Left ventricle myocardium superior (tissue), 1 donor: ENCODE measurements at places on chromosomes 13 and 19.
A peak's percentile ranks its signal among the peaks of the same experiment; 100 is the strongest.

DNA sequence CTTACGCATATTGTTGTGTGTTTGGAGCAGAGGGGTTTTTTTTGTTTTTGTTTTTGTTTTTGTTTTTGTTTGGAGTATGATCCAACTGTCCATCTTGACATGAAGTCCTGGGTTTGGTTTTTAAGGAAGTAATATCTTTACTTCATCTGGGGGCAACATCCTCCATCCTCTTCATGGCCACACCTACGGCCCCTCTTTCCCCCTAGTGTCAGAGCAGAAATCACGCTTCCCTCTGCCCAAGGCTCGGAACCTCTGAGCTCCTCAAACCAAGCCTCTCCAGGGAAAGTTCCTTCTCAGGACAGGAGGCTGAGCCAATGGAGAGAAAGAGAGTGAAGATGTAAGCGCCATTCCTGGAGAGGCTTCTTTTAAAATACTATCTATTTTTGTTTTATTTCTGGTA, 58.6 kb upstream of the PDX1 start:
- no peak for DNase-seq

DNA sequence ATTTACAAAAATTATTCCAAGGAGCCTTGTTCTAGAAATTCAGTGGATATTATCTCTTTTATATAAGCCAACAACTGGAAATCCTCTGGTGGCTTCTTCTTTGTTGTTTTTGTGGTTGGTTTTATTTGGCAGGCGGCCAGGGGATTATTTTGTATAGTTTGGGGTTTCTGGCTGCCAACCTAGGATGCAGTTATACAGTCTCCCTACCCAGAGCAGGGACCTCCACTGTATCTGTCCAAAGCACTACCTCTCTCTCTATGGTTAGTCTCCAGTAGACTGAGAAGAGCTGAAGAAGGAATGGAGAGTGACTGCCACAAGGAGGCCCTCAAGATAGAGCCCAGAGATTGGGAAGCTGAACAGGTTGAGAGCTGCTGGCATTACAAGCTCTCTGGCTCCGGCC, 80.2 kb downstream of the ZAR1L start:
- no peak for DNase-seq

DNA sequence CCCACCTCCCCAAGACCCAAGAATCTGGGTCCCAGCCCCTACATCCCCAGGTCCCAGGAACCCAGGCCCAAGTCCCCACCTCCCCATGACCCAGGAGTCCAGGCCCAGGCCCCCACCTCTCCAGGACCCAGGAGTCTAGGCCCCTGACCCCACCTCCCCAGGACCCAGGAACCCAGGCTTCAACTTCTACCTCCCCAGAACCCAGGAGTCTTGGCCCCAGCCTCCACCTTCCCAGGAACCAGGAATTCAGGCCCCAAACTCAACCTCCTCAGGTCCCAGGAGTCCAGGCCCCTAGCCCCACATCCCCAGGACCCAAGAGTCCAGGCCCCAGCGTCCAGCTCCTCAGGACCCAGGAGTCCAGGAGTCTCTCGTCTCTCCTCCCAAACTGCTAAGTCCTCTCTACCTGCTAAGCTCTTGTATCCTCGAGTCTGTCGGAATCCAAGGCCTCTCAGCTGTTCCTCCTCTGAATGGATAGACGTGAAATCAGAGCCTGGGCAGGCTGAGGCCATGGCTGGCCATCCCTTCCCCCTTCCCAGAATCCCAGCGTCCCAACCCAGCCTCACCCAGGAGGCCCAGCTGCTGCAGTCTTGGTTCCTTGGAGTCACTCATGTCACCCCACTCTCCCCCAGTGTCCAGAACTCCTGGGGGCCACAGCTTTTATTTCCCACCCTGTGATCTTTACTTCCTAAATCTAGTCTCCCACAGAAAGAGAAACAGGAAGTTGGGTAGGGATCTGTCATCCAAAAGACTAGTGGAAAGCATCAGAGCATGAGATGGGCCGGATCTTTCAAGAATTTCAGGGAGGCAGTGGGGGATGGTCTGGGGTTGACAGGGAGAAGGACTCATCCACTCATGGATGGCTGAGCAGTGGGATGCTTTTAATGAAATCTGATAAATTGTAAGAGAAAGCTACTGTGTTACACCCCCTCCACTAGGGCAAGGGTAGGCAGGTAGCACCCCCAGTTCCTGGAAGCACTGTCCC, at the start of gene CD209:
Gene CD209, minus strand, starts transcription at position 632 of the 982 bp plus-strand sequence. Its CDS starts 23 bp downstream, at position 609.
- DNase-seq: no peak

DNA sequence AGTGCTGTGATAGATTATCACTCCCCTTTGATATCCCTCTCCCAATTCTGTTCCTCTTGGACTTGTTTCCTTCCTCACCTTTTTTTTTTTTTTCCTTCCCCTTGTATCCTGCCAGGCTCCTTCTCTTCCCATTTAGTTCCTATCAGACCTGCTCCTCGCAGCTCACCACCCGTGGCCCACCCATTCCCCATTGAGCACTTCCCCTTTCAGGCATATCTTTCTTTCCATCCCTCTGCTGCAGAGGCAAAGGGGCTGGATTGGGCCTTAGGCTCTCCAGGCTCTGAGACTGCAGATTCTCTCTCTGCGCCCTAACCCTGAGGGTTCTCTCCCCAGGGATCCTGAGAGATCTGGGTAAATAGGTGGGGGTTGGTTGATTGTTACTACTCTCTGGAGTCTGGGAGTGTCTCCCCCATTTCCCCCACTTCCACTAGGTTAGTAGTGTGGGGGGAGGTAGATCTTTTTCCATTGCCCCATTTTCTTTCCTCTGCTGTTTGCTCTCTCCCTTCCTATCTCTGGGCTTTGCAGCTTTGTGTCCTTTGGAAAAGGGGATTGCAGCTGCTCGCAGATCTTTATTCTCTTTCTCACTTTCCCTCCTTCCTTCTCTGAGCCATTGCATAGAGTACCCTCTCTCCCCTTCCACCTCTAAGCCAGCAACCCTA, 2.3 kb downstream of the ARHGAP35 start:
- no peak for DNase-seq

- peak; percentile 85 for DNase-seq
These were observed 15.3 kb downstream of the CDX2 start for GRCh38 chr13:27953676-27954405.
